Naive thymus-derived CD4-positive, alpha-beta T cell (primary cell): ENCODE measurements at places on chromosomes 11 and 22.

- DNase-seq, result no peak
Measured at GRCh38 chr11:45237711-45238315, 48.3 kb downstream of the SYT13 start.

GRCh38 chr11:116414357-116414880 is 358.4 kb downstream of the BUD13 start:
- no peak for DNase-seq

DNA sequence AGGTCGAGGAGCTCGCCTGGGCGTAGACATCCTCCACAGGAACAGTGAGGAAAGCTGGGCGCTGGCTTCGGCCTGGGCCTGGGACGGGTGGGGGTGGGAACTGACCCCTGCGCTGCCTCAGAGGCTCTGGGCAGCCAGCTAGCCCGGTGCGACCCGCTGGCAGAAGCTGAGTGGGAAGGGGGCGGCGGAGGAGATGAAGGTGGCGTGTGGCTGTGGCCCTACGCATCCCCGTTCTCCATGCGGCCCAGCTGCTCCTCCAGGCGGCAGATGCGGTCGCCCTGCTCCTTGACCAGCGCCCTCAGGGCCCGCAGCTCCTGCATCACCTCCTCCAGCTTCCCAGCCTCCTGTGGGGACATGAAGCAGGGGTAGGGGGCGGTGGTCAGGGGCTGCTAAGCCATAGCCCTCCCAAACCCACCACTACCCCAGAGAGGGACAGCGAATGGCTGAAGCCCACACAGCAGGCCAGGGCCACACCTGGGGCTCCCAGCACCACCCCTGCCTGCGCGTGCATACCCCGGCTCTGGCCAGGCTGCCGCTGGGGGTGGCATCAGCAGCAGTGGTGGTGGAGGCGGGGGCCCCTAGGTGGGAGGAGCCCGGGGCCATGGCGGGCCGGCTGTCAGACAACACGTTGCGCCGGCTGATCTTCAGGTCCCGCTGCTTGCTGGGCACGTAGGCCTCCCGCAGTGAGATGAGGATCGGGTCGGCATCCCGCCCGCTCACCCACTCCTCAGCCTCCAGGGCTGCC is 848 bp upstream of the PTPRCAP start:
- DNase-seq, result peak; percentile 83

DNA sequence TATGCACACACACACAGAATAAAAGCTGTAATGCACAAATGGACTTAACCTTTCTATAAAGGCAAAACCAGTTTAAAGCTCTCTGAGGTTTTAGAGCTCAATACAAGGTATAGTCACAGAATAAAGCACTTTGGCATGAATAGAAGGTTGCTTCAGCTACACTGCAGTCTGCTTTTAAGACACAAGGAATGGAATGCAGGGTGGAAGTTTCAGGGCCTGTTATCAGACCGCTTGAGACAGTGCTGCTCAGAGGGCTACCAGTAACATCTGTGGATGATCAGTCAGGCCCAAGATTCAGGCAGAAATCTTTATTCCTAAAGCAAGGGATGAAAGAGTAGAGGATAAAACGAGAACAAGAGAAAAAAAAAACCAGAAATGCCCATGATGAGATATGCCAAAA is 46.7 kb downstream of the CD44 start:
- no peak for DNase-seq

DNA sequence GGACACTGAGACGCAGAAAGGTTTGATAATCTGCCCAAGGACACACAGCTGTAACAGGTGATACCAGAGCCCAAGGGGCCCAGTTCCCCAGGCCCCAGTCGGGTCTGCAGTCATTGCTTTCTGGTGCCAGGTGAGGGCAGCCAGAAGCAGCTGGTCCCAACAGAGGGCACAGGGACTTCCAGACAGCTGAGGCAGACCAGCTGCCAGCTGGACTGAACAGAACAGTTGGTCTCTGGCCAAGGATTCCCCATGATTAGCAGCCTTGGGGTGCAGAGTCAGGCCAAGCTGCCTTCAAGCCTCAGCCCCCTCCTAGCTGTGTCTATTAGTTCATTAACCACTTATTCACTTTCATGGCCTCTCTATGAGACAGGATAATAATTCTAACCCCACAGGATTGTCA is 105.6 kb downstream of the RRAS2 start:
- no peak for DNase-seq

DNA sequence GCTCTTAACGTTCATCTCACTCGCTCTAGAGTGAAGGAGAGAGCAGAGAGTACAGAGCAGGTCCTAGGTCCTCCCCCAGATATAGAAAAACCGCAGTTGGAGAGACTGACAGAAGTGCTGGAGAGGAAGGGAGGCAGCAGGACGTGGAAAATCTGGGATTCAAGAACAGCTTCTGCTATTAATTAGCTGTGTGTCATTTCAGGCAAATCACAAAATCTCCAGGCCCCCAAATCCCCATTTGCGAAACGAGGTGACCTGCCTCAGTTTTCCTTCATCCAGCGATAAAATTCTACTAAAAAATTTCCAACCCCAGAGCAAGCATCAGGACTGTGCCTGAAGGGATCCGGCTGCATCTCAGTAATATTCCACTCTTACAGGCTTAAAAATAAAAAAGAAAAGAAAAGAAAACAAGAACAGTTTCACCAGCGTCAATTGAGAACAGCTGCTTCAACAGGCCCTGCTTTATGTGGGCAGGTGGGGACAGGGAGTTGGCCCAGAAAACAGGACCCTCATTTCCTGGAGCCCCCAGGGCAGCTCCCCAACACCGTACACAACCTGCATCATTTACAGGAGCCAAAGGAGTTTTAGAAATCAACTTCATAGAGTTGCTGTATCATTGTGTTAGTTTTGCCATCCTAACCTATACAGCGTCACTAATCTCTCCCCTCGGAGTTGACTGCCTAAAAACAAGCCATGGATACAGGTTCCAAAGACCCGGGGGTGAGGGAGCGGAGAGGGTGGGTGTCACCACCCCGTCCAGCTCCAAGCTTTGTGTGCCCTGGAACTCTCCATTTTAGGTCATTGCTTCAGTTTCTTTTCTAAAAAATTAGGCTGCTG is 2.3 kb upstream of the MALAT1 start:
- peak; percentile 50 for DNase-seq

DNA sequence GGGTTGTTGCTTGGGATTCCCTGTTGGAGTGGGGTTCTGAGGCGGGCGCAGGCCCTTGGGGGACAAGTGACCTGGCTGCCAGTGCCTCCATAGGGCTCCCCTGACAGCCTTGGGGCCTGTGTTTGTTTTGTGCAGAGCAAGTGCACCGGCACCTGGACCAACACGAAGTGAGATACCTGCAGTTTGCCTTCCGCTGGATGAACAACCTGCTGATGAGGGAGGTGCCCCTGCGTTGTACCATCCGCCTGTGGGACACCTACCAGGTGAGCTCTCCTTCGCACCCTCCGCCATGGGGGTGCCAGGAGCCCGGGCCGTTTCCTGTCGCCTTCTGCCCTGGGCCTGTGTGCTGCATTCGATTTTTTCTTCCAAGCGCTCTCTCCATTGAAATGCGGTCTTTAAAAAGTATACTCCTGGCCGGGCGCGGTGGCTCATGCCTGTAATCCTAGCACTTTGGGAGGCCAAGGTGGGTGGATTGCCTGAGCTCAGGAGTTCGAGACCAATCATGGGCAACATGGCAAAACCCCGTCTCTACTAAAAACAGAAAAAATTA is 274.6 kb downstream of the TBC1D22A start:
- DNase-seq, result no peak

- no peak for DNase-seq
Measured at GRCh38 chr11:3004481-3004880, 12.4 kb upstream of the NAP1L4 start.

DNA sequence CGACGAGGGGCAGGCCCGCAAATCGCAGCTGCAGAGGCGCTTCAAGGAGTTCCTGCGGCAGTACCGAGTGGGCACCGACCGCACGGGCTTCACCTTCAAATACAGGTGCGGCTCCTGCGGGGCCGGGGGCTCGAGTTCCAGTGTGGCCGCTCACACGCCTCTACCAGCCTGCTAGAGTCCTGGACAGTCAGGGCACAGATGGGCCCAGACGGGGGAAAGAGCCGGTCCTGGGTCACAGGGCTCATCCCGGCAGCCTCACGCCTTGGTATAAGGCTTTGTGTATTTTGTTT is 506 bp downstream of the MCM5 start:
- DNase-seq, result no peak

GRCh38 chr11:27239305-27239942 is 123.6 kb downstream of the CCDC34 start:
- DNase-seq, result no peak

GRCh38 chr11:28767574-28767973 is 659.4 kb downstream of the METTL15 start:
- no peak for DNase-seq

DNA sequence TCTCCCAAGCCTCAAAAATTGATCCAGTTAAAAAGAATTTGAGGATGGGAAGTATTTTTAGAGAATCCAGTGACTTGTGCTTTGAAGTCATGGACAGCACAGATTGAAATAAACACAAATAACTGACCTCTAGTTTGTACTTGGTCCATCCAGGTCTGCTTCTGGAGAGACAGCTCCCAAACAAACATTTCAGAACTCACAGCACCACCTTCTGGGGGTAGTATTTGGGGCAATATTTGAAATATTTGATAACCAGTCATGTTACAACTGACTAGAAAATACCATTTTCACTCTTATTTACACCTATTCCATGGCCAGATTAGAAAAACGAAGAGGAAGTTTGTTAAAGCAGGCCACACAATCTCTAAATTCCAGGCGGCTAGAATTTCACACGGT is 56.2 kb downstream of the CTSC start:
- no peak for DNase-seq

DNA sequence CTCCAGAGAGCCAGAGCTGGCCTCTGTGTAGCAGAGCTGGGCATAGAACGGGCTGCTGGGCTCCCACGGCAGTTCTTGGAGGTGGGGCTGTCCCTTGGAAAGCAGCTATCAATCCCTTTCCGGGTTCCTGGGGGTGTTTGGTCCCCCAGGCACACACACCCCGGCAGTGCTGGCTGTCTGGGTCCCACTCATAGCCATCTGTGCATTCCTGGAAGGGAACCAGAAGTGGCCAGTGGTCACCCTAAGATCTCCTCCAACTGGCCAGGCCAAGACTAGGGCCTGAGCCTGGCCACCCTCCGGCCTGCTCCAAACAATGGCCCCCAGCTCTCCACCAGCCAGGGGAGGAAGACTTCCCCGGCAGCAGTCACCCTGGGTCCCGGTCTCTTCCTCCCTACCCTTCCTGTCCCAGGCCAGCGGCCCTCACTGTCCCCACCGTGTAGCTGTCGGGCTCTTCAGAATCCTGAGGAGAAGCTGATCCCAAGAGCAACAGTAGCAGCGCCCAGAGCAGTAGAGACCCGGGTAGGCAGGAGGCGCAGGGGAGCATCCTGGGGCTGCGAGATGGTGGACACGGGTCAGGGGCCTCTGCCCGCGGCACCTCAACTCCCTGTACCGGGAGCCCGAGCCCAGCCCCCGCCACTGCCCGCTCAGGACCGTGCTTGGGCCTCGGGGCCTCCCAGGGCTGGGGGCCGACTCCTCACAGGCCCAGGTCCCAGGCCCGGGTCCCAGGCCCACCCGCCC is 620 bp downstream of the EFEMP2 start:
- no peak for DNase-seq

GRCh38 chr22:36385491-36386350 is 2.0 kb downstream of the MYH9 start:
- no peak for DNase-seq

DNA sequence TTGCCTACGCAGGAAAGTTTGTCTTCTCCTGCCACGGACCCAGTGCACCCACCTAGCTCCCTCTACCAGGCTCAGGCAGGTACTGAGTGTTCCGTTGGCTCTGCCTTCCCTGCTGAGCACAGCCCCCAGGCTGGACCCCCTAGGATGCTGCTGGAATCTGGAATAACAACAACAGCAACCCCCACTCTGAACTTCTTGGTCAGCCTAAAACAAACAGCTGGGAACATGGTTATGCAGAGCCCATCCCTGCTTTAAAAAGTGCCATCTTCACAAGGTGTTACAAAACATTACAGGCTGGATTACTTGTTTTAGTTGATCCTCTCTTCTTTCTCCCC is 1.8 kb downstream of the OPCML start:
- no peak for DNase-seq

DNA sequence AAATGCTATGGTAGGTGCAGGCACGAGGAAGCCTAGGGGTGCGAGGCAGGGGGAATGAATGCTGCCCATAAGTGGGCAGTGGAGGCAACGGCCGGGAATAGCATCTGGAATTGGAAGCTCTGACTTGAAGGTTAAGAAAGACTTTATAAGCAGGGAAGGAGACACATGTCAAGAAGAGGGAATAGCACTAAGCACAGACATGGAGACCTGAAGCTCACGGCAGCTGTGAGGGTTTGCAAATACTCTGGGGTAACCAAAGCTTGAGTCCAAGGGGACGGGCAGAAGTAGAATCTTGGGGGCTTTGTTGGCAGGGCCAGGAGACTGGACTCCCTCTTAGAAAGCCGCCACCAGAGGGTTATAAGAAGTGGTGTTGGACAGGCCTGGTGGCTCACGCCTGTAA is 112.6 kb downstream of the CEP164 start:
- DNase-seq, result no peak

DNA sequence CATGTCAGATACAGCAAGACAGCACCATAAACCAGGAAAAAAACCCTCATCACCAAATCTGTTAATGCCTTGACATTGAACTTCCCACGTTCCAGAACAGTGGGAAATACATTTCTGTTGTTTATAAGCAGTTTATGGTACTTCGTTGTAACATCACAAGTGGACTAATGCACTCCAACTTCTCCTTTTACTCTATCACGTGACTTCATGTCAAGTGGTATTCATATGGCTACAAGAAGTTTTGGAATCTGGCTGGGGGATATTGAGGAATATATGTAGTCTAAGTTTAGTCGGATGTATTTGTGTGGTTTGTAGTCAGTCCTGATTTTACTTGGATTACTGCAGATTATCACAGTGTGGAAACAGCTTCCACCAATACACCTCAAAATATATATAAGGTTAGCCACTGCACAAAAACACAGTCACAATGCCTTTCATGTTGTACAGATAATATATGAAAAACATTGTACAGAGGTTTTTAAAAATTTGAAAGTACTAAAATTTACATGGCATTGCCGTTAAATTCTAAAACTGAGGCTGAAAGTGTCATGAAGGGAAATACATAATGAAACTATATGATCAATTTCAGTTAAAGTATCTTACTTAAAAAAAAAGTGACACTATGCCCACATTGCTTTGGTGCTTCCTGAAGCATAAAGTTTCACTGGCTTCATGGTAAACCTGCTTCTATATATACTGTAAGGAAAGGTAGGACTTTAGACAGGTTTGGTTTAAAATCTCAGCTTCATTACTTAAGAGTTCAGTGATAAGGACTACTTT is 134.1 kb downstream of the CASP12 start:
- DNase-seq, result no peak

GRCh38 chr11:17638311-17638710 is 81.1 kb upstream of the MYOD1 start:
- DNase-seq, result no peak

- DNase-seq, result no peak
Measured at GRCh38 chr11:47599902-47600301, 5.7 kb upstream of the C1QTNF4 start.

- no peak for DNase-seq
Measured at GRCh38 chr11:113567867-113568544, 92.8 kb upstream of the DRD2 start.
